ENCODE measurements at places on chromosomes 7 and 10.
A peak's percentile ranks its signal among the peaks of the same experiment; 100 is the strongest.

GRCh38 chr10:129901389-129902006, 62.6 kb downstream of the EBF3 start:
- no peak for DNase-seq

DNA sequence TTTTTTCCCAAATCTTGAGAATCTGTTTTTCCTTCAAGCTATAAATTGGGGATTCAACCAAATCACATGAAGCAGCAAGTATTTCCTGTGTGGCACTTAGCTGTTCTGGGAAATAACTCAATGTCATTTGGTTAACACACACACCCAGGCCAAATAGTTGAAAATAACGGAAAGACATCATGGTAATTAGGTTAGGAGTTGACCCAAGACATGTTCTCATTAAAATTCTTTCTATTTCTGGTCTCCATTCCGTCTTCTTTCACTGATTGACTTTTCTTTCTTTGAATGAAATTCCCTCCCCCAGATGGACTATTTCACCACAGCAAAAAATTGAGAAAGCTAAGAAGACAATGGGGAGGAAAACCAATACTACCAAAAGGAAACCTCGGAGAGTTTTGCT, 30.5 kb downstream of the NRP1 start:
- DNase-seq, result no peak

DNA sequence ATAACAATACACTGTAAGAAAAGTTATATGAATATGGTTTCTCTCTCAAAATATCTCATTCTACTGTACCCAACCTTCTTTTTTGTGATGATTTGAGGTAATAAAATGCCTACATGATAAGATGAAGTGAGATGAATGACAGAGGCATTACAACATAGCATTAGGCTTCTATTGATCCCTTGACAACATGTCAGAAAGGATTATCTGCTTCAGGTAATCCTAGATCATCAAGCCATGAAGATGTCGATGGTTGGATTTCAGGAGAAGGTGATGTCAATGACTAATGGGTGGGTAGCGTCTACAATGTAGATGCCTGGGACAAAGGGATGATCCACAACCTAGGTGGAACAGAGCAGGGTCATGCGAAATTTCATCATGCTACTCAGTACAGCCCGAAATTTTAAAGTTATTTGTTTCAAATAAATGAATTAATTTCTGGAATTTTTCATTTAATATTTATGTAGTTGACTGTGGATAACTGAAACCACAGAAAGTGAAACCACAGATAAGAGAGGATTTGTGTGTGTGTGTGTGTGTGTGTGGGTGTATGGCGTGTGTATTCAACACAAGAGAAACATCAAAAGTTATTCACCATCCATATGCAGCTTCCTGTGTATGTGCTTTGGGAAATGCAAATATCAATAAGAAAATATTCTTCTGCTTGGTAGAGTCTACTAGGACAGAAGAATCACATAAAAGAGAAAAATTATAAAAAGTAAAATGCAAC, 77.0 kb downstream of the MAGI2 start:
- DNase-seq, result no peak

GRCh38 chr10:116809483-116810119, 39.7 kb upstream of the ENO4 start:
- DNase-seq, result no peak

- DNase-seq, result no peak
These were observed at the start of gene SCIN for GRCh38 chr7:12570534-12571461. TSS of gene SCIN (plus strand) at chr7:12570720. CDS start at chr7:12570787, 67 bp downstream.

DNA sequence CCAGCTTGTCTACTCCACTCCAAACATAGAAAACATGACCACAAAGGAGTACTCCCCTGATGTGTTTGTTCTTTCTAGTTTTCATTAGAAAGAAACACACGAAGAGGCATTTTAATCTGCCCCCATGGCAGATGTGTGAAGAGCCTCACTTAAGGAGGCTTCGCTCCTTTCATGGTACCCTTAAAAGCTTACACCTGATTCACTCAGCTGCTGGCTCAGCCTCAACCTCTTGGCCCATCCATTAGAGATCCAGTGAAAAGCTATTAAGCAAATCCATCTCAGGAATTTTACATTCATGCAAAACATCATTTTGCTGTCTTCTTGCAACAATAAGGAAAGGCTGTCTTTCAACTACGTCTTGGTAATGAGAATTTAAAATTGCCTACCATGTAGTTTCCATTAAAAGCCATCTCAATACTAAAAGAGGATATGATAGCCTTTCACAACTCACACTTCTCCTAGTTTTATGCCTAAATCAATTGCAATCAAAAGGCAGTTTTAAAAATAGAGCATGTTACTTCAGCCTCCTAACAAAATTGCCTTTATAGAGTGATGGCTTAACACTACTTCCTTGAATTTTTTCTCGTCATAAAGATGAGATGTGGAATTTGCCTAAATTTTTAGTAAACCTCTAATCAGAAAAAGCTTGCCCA, 22.7 kb downstream of the MACC1 start:
- no peak for DNase-seq

GRCh38 chr7:43260980-43261878, 148.8 kb downstream of the HECW1 start:
- DNase-seq, result peak; percentile 54

DNA sequence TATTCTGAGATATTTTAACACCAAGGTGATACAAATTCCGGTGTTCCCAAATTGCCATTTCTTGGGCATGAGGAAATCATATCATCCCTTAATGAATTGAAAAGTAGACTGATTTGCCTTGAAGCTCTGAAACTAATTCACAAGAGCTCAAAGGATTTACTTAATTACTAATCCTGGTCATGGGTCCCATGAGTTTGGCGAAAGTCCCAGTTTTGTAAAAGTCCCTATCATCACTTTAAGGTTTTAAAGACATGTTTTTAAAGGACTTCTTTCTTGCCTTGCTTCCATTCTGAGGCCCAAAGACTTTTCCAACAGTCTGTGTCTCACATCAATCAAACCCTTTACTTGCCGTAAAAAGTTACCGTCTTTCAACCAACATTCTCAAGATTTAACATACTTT, 377.9 kb downstream of the DNAJB9 start:
- no peak for DNase-seq

- no peak for DNase-seq
These were observed 10.8 kb downstream of the PDE1C start for GRCh38 chr7:32059289-32060011.

GRCh38 chr10:69994262-69994661, 58.4 kb upstream of the MACROH2A2 start:
- DNase-seq, result no peak

DNA sequence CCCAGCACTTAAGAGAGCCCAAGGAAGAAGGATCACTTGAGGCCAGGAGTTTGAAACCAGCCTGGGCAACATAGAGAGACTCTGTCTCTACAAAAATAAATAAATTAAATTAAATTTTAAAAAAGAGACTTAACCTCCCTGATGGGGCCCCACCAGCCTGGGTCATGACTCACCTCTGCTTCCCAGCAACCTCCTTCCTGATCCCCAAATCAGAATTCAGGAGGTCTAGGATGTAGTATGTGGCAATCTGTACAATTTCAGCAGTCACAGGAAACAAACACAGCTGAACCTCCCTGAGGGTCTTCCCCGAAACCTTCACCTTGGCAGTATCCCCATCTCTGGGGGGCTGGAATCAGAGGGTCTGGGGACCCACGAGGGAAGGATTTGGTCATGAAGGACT, 9.7 kb upstream of the PPP1R35 start:
- DNase-seq, result no peak

DNA sequence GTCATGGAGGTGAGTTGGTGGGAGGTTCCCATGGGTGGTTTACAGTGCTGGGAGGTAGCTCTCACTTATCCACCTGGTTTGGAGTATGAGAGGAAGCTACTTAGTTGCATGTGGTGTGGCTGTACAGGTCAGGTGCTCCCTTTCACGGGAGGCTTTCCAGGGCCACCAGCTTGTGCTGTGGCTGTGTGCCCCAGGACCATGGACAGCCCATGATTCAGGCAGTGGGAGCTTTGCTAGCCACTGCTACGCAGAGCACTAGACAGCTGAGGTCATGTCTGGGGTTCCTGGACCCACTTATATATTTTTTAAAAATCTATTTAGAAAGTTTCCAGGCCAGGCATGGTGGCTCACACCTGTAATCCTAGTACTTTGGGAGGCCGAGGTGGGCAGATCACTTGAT, 42.5 kb upstream of the KCNMA1 start:
- DNase-seq, result no peak

DNA sequence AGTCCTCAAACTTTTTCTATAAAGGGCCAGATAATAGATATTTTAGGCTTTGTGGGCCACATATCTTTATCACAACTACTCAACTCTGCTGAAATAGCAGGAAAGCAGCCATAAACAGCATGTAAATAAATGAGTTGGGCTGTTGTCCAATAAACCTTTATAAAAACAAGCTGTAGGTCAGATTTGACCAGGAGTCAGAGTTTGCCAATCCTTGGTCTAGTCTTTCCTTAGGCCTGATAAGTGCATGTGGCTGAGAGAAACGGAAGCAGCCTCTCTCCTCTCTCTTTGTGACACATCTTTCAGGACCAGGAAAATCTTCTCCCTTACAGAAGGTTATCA, 724.5 kb downstream of the GRID1 start:
- no peak for DNase-seq

- no peak for DNase-seq
These were observed 903 bp upstream of the KCNMA1 start for GRCh38 chr10:77638321-77639101.

Measured in NCI-H1048 (cell line).